ENCODE measurements at places on chromosomes 3 and 15.

- DNase-seq: no peak
These were observed 14.5 kb upstream of the STAC start for GRCh38 chr3:36365829-36366228.

DNA sequence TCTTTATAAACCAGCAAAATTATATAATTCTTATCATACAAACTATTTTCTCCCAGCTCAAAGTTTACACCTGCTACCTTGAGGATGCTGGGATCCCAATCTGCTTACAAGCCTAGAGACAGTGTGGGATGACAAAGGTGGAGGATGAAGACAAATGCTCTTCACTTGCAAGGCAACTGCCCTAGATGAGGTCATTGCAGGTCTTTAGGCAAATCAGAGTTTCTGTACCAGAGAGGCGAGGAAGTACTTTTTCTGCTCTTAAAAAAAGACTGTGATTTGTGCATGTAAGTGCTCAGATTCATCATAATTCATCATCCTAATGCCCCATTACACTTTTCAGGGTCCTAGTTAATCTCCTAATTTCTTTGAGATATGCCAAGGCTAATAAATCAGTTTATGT is 376.1 kb downstream of the ZPLD1 start:
- no peak for DNase-seq

DNA sequence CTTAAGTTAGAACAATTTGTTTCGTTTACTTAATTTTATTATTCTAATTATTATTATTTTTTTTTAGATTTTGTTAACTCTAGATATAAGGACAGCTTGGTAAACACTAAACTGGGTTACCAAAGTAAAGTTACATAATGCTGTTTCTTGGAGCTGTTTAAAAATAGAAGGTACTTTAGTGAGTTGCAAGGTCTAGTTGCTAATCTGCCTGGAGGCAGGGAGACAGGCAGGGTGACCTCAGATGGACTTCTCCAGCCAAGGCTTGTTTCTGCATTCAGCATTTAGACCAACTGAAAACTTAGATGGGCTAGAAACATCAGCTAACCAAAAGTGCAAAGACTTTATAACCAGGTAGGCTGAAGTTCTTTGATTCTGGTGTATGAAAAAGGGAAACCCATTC is 336.4 kb upstream of the GRM7 start:
- DNase-seq: no peak

DNA sequence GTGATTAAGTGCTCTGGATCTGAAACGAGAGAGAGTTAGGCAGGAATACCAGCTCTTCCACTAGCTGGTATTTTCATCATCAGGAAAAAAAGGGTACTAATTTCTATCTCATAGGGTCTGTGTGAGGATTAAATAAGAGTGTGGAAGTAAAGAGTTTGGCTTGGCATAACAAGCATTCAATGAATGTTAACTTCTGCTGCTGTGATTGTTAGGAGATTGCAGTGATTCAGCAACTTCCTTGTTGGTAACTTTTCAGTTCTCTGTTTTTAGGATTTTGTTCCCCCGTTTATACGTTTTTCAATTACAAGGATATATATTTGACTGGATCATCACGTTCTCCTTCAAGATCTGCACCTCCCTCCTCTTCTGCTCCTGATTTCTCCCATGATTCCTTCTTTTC is 65.9 kb upstream of the MYO5C start:
- DNase-seq: no peak

DNA sequence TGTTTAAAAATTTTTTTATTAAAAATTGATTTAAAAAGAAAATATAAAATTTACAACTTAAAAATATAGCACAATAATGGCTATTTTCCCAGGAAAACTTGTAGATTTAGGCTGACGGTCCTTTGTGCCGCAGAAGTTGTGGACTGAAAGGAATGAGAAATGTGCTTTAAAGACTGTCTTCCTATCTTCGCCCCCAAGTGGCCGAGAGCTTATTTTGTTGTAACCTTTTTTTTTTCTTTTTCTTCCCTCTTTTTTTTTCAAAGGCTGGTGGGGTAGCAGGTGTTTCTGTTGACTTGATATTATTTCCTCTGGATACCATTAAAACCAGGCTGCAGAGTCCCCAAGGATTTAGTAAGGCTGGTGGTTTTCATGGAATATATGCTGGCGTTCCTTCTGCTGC is 15.5 kb downstream of the SLC25A26 start:
- no peak for DNase-seq

GRCh38 chr3:99951701-99952100 is 134.0 kb downstream of the CMSS1 start:
- DNase-seq: no peak

GRCh38 chr3:58237238-58237940 is at the start of gene ABHD6:
Gene ABHD6 (plus strand): TSS chr3:58237792. CDS start chr3:58256587, 18,795 bp downstream.
- DNase-seq: peak; percentile 85

- DNase-seq: no peak
These were observed 38.6 kb upstream of the SPSB4 start for GRCh38 chr3:141012571-141012970.
